ENCODE measurements at places on chromosomes 16 and 17.

- DNase-seq = no peak
Measured at GRCh38 chr17:79164913-79165695, 90.5 kb downstream of the ENGASE start.

DNA sequence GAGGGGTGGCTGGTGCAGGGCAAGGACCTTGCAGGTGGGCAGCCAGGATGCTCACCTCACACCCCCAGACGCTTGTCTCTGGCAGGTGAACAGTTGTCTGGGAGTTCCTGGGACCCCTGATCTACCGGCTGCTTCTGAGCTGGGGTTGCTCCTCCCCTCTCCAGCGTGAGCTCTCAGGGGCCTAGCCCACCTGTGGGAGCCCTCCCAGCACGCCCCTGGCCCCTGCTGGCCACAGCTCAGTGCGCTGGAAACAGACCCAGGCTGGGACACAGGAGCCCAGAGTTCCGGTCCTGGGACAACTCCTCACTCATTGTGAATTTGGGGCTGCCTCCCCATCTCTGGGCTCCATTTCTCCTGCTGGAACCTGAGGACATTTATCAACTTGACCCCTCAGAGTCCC is 30.3 kb downstream of the ARHGAP23 start:
- no peak for DNase-seq

DNA sequence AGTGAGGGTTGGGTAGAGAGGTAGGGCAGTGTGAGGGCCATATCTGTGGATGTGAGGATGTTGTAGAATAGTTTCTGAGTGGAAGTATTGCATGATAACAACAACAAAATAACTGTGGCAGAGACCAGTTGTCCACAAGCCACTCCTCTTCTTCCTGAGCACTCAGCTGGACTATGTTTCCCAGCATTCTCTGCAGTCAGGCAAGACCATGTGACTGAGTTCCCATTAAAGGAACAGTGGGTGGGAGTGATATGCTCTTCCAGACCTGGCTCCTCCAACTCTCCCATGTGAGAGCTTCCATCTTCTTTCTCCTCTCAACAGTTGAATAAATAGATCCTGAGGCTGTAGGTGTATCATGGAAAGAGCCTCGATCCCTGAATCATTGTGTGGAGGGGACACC is 272.4 kb downstream of the CBLN1 start:
- DNase-seq = peak; percentile 46

- DNase-seq = no peak
Measured at GRCh38 chr17:81144423-81144781, 20.9 kb upstream of the PVALEF start.

GRCh38 chr16:66400503-66401380 is 26.4 kb upstream of the BEAN1 start:
- DNase-seq = peak; percentile 69

DNA sequence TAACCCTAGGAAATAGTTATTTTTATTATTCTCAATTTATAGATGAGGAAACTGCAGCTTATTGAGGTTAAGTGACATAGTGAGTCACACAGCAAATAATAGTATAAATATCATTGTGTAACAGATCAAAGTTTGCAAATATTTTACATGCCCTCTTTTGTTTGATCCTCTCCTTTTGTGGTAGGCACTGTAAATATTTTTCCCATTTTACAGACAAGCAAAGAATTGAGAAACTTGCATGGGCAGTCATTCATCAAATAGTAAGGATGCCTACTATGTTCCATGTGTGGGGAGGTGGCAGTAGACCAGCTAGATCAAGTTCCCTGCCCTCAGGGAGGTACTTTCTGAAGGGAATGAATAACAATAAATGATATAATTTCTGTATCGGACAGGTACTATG is 173.0 kb downstream of the PHKB start:
- no peak for DNase-seq
